ENCODE measurements at places on chromosomes 3 and 15. TPM values are rescaled to one million over a fixed set of nuclear protein-coding genes. Genes with fewer than 3 reads are reported as not detected.

DNA sequence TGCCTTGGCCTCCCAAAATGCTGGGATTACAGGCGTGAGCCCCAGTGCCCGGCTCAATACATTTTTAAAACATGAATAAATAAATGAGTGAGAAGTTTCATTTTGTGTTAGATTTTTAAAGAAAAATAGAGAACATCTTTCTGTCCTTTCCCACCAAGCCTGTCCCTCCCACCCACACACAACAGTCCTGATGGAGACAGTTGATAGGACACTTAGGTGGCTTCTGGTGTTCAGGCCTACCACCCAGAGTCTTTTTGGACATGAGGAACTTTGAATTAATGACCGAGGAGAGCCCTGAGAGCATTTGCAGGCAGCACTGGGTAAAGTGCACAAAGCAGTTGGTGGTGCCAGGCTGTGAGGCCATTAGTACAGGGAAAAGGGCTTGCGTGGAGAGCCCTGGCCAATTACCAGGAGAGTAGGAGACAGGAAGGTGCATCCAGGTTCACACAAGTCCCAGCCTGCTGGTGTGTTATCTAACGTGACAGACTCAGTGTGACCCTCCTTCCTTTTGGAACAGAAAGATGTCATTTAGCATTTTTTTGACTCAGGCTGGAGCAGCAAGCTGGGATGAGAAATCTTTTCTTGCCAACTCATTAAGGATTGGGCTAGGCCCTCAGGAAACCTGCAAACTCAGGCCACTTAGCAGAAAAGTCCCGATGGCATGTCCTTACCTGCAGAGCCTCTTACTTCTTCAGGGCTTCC is 103.6 kb downstream of the PDCD6IP start:
- H3K27me3 ChIP-seq = no peaks in the 10 kb centered on the region
- no peak for DNase-seq
- H3K27ac ChIP-seq = no peak overlapping the region
- no peak overlapping the region for H3K4me3 ChIP-seq

DNA sequence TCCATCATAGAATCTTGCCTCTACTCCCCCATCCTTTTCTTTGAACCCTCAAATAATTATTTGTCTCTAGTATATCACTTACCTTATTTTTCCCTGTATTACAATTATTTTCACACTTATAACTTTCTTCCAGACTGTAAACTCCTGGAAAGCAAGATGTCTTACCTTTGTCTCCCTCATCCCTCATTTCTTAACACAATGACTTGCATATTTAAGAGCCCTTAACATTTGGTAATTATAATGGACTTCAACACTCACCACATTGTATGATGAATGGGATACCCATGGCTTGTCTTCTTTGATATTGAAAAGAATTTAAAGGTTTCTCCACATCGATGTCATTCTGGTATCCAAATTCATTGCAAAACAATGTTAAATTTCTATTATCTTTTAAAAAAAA is 81.4 kb upstream of the GUCA1C start:
- H3K4me3 ChIP-seq = no peak overlapping the region
- DNase-seq = no peak
- no peaks in the 10 kb centered on the region for H3K36me3 ChIP-seq
- H3K27me3 ChIP-seq = no peaks in the 10 kb centered on the region
- no peaks in the 10 kb centered on the region for H3K4me1 ChIP-seq
- H3K27ac ChIP-seq = no peak overlapping the region

DNA sequence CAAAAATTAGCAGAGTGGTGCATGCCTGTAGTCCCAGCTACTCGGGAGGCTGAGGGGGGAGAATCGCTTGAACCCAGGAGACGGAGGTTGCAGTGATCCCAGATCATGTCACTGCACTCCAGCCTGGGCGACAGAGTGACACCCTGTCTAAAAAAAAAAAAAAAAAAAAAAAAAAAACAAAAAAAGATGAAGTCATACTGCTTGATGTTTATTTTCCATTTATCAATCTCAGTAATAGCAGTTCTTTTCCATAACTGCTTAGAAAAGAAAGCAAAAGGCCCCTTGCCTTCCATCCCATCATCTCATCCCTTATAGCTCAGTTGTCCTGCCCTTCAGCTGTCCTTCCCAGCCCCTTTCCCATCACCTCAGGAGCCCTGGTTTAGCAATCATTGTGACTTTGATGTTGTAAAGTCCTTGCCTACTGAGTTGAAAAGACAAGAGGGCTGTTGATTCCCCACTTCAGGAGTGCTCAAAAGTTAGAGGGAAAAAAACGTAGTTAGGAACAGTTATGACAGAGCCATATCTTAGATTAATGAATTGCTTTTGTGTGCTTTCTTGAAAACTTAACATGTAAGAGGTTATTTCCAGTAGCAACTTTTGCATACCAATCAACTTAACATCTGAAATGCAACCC is 18.0 kb upstream of the THRB start:
- H3K27ac ChIP-seq = no peak overlapping the region
- H3K27me3 ChIP-seq = no peaks in the 10 kb centered on the region
- H3K36me3 ChIP-seq = no peaks in the 10 kb centered on the region

GRCh38 chr3:138066383-138066782 is 49.0 kb downstream of the DZIP1L start:
- H3K4me1 ChIP-seq = no peaks in the 10 kb centered on the region
- no peak overlapping the region for H3K4me3 ChIP-seq
- no peaks in the 10 kb centered on the region for H3K27me3 ChIP-seq
- H3K27ac ChIP-seq = no peak overlapping the region
- no peaks in the 10 kb centered on the region for H3K36me3 ChIP-seq

DNA sequence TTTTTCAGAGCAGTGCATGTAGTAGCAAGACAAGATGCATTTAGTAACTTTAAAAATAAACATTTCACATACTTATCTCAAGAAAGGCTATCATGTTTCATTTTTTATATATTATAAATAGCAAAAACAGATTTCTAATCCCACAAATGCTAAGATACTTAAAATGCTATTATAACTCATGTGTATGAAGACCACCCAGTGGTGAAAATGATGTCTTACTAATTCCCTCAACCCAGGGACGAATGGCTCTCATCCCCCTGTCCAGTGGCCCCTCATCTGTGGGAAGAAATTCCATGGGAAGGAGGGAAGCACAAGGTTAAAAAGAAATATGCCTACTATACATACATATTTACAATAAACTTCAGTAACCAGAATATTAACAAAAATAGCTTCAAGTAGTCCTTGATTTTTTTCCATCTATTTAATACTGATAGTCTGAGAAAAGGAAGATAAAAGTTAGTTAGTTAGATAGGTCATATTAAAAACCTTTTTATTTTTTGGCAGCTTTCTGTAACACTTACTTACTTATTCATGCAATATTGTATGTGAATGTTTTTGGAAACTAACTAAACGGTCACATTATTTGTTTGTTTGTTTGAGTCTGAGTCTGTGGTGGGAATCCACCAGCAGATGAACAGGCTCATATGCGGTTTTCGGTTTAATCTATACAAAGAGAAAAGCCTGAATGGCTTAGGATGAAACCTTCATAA is 14.8 kb downstream of the NR2E3 start:
- DNase-seq = no peak
- no peak overlapping the region for H3K27ac ChIP-seq
- H3K27me3 ChIP-seq = no peaks in the 10 kb centered on the region
- no peaks in the 10 kb centered on the region for H3K4me1 ChIP-seq
- no peak overlapping the region for H3K4me3 ChIP-seq

- H3K27ac ChIP-seq = no peak overlapping the region
- no peaks in the 10 kb centered on the region for H3K4me1 ChIP-seq
- no peak overlapping the region for H3K4me3 ChIP-seq
- H3K27me3 ChIP-seq = no peaks in the 10 kb centered on the region
- H3K36me3 ChIP-seq = no peaks in the 10 kb centered on the region
Measured at GRCh38 chr3:130529486-130530215, 12.7 kb downstream of the COL6A6 start.

DNA sequence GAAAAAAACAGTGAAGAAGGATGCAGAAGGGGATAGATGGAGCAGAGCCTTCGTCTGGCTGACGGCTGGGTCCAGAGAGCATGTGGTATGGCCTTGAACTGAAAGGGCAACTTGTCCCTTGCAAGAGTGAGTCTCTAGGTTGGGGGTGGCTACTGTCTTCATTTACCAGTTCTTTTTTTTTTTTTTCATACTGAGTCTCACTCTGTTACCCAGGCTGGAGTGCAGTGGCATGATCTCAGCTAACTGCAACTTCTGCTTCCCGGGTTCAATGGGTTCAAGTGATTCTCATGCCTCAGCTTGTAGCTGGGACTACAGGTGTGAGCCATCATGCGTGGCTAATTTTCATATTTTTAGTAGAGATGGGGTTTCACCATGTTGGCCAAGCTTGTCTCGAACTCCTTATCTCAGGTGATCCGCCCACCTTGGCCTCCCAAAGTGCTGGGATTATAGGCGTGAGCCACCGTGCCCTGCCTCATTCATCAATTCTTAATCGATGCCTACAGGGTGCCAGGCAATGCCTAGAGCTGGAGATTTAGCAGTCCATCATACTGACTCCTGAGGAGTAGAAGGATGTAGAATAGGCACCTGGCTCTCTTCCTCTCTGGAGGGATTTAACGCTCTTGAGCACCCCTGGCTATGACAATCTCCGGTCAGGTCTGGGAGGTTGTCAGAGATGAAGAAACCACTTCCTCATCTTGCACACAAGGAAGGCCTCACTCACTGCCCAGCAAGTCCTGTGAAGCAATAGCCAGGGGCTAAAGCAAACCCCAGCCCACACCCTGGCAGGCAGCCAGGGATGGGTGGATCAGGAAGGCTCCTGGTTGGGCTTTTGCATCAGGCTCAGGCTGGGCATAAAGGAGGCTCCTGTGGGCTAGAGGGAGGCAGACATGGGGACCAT is at the start of gene CAMP:
TSS of gene CAMP (plus strand) at position 880 of the 898 bp plus-strand sequence. CDS start at position 897, 17 bp downstream.
- H3K27me3 ChIP-seq = peaks cover 4% of the 10 kb centered on the region
- peak; percentile 78 for DNase-seq
- H3K4me1 ChIP-seq = no peaks in the 10 kb centered on the region
- no peak within 1 kb of the TSS for H3K27ac ChIP-seq
- no peaks in the 10 kb centered on the region for H3K36me3 ChIP-seq
- no peak within 1 kb of the TSS for H3K4me3 ChIP-seq

GRCh38 chr3:128873244-128874022 is 6.0 kb upstream of the ACAD9 start:
- no peak overlapping the region for H3K27ac ChIP-seq
- peaks cover 14% of the 10 kb centered on the region for H3K4me1 ChIP-seq
- no peaks in the 10 kb centered on the region for H3K27me3 ChIP-seq

DNA sequence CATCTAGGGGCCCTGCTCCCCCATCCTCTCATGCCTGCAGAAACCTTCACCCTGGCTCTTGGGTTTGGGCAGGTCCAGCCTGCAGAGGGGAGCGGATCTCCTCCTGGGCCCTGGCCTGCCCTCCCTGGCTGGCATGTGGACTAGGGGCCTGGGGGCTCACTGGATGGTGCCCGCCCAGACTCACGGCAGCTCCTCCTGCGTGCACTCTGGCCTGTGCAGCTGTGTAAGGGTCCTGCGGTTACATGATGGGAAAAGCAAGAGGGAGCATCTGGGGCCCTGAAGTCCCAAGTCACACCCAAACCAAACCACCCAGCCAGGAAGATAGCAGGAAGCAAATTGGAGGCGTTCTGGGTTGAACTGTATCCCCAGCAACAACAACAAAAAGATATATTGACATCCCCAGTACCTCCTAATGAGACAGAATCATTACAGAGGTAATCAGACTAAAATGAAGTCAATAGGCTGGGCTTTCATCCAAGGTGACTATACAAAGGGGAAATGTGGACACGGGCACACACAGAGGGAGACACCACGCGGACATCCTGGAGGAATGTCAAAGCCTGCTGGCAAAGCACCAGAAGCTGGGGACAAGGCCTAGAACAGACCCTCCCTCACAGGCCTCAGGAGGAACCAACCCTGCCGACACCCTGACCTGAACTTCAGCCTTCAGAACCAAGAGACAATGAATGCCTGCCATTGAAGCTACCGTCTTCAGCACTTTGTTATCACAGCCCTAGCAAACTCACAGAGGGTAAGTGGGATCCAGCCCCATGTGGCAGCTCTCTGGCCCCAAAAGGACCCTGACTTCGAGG is 10.4 kb upstream of the CLK3 start:
- H3K4me1 ChIP-seq = no peaks in the 10 kb centered on the region
- H3K36me3 ChIP-seq = no peaks in the 10 kb centered on the region
- H3K27me3 ChIP-seq = no peaks in the 10 kb centered on the region
- H3K4me3 ChIP-seq = no peak overlapping the region
- H3K27ac ChIP-seq = no peak overlapping the region
- DNase-seq = no peak

DNA sequence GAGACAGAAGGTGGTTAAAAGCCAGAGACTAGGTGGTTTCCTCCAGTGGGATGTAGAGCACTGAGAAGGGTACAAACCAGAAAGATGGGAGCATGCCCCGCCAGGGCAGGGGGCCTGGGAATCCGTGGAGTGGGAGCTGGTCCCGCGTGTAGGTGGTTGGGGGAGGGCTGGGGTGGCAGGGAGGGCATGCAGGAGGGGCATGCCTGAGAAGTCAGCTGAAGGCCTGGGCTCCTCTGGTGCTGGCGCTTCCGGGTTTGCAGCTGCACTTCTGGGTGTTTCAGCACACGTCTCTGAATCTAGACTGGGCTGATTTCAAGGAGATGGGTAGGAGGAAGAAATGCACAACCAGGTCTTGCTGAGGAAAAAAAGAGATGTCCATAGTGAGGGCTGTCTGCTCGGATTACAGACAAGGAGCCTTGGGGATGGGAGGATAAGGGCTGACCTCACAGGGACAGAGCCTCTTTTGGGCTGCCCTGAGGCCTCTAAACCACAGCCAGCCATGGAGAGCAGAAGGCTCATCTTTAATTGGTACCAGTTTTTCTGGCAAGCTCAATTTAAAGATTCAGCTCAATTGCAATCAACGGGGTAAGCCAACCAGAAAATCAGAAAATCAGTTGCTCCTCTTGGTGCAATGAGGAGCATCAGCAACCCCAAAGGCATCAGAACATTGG is 151.9 kb downstream of the FAM43A start:
- H3K4me3 ChIP-seq = no peak overlapping the region
- no peaks in the 10 kb centered on the region for H3K36me3 ChIP-seq
- H3K27me3 ChIP-seq = no peaks in the 10 kb centered on the region
- no peaks in the 10 kb centered on the region for H3K4me1 ChIP-seq
- DNase-seq = no peak
- no peak overlapping the region for H3K27ac ChIP-seq

DNA sequence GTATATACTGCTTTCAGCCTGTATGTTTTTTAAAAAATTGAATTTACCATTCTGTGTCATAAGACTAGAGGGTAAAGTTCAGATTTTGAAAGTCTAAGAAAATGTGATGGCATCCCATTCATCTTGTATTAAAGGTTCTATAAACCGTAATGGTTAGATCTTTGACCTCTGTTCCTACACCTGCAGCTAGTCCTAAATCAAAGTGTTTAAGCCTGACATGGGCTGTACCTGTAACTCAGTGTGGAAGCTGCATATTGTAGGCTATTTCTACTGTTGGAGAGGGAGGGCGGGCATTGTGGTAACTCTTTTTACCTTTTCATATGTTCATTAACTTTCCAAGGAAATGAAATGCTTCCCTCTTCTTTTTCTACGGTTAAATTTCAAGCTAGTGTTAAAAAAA is 53.9 kb downstream of the ARHGEF26 start:
- H3K27ac ChIP-seq = no peak overlapping the region
- no peaks in the 10 kb centered on the region for H3K36me3 ChIP-seq
- H3K27me3 ChIP-seq = no peaks in the 10 kb centered on the region
- no peak for DNase-seq

- DNase-seq = no peak
- no peaks in the 10 kb centered on the region for H3K4me1 ChIP-seq
- no peak overlapping the region for H3K27ac ChIP-seq
Measured at GRCh38 chr3:161212906-161213305, 8.2 kb upstream of the NMD3 start.

The ITIH1 gene
- total RNA-seq = not detected

The EPB42 gene
- not detected for total RNA-seq

The LYZL4 gene
- total RNA-seq = not detected

The CDC25A gene
- 0.38 TPM for total RNA-seq

The SLC9C1 gene
- total RNA-seq = 0.10 TPM
